ENCODE measurements at places on chromosomes 2 and 18.

DNA sequence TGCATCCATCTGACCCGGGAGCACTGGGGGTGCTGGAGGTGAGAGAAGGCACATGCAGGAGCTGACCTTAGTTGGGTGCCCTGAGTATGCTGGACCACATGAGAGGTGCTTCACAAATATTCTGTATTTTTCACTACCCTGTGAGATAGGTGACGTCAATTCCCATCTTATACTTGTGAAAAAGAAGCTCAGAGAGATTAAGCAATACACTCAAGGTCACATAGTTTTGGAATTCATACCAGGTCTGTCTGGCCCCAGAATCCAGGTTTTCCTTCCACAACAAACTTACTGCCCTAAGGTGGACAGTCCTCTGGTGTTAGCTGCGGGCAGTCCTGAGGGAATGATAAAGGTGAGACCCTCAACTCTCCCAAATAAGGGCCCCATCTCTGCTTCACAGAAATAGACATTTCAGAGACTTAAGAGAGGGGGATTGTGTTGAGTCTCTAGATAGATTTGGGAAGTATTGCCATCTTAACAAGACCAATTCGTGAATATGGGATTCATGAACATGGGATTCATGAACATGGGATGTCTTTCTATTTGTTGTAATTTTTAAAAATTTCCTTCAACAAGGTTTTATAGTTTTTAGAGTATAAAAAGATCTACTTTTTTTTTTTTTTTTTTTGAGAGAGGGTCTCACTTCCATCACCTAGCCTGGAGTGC is 64.0 kb upstream of the SMAD7 start:
- no peak for DNase-seq

DNA sequence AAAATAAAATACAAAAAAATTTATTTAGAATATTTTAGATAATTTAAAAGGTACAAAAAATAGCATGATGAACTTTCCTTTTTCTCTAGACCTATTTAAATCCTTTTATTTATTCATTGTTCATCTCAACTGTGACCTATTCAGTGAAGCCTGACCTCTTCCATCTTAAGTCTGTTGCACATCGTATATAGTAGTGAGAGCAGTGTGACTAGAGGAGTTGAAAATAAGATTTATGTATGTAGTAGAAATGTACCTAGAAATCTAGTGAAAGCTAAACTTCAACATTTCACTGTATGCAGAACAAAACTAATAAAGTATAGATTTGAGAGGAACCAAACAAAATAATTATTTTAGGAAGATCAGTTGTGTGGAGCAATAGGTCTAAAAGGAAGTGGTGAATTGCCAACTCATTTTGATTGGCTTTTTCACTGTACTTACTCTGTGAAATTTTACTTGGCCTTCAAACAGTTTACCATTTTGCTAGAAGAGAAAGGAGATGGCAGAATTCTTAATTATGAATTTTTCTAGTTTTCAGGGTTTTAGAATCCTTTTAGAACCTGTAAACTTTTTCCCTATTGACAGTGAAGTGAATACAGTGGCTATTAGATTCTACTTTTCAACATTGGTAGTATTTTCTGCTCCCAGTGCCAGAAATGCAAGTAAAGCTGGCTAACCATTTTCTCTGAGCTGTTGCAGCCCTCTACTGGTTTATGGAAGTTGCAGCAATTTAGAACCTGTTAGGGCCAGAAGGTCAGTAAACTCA is 11.0 kb downstream of the ANKRD12 start:
- DNase-seq: no peak

GRCh38 chr2:25044990-25045389 is 3.1 kb downstream of the EFR3B start:
- no peak for DNase-seq

DNA sequence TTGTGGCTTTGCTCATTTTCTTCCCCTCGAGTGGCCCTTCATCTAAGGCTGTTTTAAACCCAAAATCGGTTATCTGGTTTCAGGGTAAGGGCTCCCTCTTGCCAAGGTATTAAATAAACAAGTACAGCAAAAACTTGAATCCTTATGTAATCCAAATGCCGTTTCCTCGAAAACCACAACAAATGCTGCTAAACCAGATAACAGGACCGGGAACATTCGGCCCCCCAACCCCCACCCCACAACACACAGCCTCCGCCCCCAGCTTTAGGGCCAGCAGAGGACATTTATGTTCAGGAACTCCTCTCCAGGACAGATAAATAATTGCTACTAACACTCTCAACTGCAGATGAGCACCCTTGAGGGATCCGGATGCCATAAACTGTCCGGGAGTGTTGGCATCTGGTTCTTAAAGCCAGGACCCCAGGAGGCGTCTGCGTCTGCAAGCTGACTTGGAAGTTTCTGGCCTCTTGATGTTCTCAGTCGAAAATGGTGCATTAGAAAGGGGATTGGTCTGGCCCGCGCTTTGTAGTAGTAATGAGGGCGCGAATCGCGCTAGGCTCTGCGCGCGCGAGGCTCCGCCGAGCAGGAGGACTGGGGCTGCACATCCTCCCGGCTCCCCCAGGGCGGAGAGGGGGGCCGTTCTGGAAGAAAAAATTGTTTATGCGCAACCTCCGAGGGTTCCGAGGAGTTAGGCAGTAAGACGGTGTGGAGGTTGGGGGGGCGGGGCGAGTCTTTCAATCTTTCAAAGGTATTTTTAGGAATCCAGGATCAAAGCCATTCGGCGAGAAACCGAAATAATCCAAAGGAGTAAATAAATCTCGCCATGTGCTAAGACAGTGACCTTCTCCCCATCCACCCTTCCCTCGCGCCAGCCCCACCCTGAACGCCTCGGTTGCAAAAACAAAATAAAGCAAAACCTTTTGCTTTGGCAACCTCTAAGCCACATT is 3.9 kb upstream of the ID2 start:
- DNase-seq: no peak

DNA sequence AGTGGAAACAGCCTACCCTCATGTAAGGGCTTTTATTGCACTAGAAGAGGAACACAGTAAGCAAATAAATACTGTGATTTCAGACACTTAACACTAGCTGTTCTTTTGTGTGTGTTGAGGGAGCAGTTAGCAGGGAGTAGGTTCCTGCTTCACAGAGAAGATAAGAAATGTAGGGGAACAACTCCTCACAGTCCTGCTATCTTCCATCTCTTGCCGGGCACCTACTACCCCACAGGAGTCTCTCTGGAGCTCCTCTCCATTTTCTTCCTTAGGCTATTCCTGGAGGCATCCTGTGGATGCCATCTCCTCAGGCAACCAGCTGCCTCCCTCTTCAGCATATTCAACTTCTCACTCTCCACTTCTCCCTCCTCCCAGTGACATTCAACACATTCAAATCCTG is 145.0 kb downstream of the SRBD1 start:
- DNase-seq: no peak

DNA sequence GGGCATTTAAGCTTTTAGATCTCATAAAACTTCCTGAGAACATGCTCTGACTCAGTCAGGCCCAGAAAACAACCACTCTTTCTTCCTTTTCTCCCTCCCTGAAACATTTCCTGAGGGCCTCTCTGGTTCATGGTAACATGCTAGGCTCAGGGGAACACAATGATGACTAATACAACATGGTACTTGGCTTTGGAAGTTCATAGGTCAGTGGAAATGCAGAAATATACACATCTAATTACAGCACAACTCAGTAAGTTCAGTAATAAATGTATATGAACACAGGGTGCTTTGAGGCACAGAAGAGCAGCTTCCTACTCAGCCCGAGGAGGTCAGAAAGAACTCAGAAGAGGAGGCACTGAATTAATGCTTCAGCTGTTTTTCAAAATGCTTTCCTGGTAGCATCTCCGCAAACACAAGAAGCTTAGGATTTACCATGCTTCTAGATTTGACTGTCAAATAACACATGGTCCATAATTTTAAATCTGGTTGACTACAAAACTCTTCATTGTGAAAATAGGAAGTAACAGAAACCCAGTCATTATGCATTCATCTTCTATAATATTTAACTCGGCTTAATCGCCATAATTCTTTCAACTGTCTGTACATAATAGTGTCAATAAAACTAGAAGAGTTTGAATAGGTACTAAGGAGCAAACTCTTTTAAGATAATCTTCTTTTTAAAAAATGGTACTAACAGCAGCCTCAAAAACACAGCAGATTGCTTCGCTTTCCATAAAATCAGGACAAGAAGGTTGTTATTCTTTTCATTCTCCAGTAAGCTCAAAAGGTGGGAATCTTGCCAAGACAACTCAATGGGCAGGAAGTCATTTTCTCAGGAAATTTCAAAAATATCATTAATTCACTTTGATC is 251.3 kb downstream of the DLGAP1 start:
- DNase-seq: no peak

DNA sequence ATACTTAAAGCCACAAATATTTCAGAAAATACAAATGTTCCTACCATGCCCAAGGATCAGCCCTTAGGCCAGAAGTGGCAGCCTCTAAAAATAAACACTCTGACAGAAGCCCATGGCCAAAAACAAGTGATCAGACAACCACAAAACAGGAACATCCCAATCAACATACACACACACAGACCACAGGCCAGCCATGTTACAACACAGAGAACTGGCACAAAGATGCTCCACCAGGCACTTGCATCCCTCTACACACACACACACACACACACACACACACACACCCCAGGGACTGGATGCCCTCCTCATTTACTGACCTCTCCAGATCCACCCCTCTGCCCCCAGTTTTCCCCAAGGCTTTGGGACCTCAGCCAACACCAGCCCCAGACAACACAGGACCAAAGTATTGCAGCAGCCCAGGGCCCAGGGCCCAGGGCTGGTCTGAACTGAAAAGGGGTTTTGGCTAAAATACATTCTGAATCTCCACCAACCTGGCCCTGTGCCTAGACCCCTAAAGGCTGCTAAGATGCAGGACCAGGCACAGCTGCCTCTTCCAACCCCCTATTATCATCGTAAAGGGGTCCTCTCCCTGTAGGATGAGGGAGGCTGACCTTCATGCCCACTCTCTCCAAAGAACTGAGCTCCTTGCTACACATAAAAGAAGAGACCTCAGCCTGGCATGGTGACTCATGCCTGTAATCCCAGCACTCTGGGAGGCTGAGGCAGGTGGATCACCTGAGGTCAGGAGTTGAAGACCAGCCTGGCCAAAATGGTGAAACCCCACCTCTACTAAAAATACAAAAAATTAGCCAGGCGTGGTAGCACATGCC is 151.4 kb downstream of the TNS1 start:
- DNase-seq: no peak

GRCh38 chr2:120253021-120253882 is 600 bp downstream of the RALB start:
- no peak for DNase-seq

DNA sequence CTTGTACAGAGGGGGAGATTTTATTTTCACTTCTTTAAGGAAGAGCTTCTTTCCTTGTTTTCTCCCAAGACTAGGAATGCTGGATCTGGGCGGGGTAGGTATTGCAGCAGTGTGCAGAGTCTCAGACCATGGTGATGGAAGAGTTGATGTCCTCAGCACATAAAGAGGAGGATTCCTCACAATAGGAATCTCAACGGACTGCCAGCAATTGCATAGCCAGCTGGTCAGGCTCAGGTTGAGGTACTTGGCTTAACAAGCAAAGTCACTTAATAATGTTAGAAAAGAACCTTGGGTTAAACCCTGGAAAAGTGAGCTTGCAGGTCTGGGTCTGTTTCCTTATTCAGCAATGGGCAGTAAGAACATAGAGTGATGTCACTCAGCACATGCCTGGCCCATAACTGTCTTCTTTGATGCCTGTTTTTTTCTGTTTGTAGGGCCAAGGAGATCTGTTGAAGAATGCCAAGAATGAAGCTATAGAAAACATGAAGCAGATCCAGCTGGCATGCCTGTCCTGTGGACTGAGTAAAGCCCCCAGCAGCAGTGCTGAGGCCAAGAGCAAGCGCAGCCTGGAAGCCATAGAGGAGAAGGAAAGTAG is 342.1 kb downstream of the PLCL1 start:
- DNase-seq: no peak

GRCh38 chr2:56266761-56267414 is 83.1 kb downstream of the CCDC85A start:
- peak; percentile 78 for DNase-seq

- no peak for DNase-seq
Measured at GRCh38 chr2:29009711-29010677, 28.9 kb downstream of the TOGARAM2 start.

GRCh38 chr2:53786705-53787613 is at the start of the genes ASB3 and ERLEC1:
TSS of gene ASB3 (minus strand) at chr2:53786953. CDS start at chr2:53765572, 21,381 bp downstream.
TSS of gene ERLEC1 (plus strand) at chr2:53787044. CDS start at chr2:53787211, 167 bp downstream.
- DNase-seq: no peak

GRCh38 chr2:164826293-164827243 is 15.1 kb downstream of the COBLL1 start:
- no peak for DNase-seq

GRCh38 chr2:149507974-149508373 is 79.6 kb downstream of the MMADHC start:
- no peak for DNase-seq

GRCh38 chr2:173590276-173590861 is 235.7 kb downstream of the CDCA7 start:
- DNase-seq: no peak

- DNase-seq: no peak
Measured at GRCh38 chr2:37934591-37935513, 9.8 kb downstream of the RMDN2 start.

DNA sequence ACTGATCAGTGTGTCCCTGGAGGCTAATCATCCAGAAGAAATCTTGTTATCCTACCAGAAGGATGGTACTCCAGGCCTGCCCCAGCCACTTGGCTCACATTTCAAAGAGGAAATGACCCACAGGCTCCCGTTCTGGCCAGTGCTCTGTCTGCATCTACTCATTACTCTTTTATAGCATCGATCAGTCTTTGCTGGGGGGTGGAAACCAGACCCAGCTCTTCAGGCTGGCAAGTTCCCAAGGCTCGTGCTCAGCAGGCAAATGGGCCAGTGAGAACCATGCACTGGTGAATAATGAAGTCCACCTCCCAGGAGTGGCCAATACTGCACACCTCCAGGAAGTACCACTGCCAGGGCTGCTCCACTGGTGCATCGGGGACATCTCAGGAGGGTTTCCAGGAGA is 38.8 kb downstream of the DNER start:
- no peak for DNase-seq

DNA sequence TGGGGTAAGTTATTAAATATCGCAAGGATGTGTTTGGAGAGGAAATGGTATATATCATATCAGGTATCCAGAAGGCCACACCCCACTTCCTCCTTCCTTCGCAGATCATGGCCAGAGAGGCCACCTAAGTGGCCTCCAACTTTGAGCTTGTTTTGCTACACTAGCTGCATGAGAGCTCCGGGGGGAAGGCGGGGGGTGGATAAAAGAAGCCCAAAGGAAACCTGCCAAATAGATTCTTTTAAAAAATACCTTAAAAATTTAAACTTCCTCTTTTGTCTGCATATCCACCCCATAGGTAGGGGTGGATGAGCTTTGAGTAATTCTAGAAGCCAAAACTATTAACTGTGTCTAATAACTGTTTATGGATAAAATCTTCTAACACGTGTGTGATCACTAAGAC is 5.7 kb upstream of the TTR start:
- DNase-seq: no peak

- no peak for DNase-seq
Measured at GRCh38 chr2:239540174-239540573, 139.4 kb upstream of the HDAC4 start.

- no peak for DNase-seq
Measured at GRCh38 chr18:8669571-8669970, 35.8 kb upstream of the MTCL1 start.

GRCh38 chr2:226581661-226582060 is 218.0 kb downstream of the IRS1 start:
- DNase-seq: no peak

- DNase-seq: no peak
Measured at GRCh38 chr2:177721818-177722567, 329.4 kb downstream of the AGPS start.

GRCh38 chr2:191355170-191355758 is 110.1 kb downstream of the MYO1B start:
- DNase-seq: no peak
